ENCODE measurements at places on chromosomes 7 and 10. TPM values are rescaled to one million over a fixed set of nuclear protein-coding genes. Genes with fewer than 3 reads are reported as not detected.

The EIF4EBP2 gene
- total RNA-seq, result 21.4 TPM

The GHRHR gene
- not detected for total RNA-seq

DNA sequence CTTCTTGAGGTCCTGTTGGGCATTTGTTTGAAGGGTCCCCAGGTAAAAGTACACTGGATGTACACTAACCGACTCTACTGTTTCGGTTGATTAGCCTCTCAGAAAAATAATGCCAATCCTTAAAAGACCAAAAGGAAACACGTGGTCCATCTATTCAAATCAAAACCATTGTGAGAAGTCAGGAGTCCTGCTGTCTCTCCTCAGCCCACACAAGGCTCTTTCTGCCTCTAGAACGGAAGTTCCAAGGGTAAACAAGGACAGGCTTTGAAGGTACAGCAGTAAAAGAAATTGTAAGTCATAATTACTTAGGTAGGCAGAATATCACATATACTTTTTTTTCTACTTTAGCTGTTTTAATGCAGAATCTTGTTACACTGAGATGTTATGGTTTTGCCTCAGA lies 71.7 kb upstream of the TPK1 start:
- no peak for DNase-seq

- no peak for DNase-seq
Measured at GRCh38 chr10:122798704-122799231, 46.9 kb downstream of the CUZD1 start.

DNA sequence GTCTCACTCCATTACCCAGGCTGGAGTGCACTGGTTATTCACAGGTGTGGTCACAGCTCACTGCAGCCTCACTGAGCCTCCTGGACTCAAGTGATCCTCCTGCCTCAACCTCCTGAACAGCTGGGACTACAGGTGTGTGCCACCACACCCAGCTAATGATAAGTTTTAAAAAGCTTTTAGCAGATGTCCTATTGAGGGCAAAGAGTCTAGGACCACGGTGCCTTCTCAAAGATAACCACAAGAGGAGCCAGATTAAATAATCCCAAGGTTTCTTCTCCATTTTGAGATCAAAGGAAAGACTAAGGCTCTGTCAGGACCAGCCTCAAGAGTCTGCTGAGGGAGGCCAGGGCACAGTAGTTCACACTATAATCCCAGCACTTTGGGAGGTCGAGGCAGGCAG lies 4.7 kb downstream of the ATP5MF start:
- DNase-seq, result no peak

GRCh38 chr7:29843726-29844125 lies 37.4 kb downstream of the WIPF3 start:
- DNase-seq, result no peak

GRCh38 chr7:115177103-115177502 lies 255.2 kb downstream of the MDFIC start:
- DNase-seq, result no peak

GRCh38 chr7:155453296-155454182 lies 4.4 kb upstream of the EN2 start:
- no peak for DNase-seq

DNA sequence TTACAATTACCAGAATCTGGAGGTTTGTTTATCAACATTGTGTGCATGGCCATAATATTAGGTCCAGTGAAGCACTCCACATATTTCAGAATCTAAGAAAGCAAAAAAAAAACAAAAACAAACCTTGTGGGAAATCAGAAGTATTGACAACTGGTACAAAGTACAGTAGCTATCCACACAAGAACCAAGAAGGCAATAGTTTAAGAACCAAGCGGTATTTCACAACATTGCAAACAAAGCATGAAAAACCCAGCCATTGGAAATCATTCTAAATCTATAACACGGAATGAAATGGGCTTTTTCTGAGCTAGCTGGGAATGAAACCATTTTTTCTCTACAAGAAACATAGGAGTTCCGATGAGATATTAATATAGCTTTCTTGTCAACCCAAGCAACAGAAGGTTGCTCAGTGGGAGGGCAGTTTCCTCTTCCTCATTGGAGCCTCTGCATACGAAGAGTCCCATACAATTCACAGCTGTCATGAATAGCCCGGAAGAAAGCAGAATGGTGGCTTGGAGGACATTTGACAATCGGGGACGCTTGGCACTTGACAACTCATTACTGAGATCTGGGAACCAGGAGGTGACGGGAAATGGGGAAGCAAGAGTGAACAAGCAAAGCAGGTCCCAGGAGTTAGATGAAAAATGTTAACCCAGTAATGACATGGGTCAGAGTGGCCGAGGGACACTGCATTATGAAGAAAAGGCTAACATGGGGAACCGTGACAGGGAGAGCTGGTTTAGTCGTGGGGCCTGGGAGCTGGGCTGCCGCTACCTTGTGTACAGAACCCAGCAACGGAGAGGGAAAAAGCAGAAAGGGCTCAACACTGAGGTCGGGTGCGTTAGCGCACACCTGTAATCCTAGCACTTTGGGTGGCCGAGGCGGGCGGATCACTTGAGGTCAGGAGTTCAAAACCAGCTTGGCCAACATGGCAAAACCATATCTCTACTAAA lies 7.8 kb downstream of the PHYH start:
- DNase-seq, result no peak

GRCh38 chr7:7654964-7655715 lies 14.6 kb downstream of the UMAD1 start:
- no peak for DNase-seq

DNA sequence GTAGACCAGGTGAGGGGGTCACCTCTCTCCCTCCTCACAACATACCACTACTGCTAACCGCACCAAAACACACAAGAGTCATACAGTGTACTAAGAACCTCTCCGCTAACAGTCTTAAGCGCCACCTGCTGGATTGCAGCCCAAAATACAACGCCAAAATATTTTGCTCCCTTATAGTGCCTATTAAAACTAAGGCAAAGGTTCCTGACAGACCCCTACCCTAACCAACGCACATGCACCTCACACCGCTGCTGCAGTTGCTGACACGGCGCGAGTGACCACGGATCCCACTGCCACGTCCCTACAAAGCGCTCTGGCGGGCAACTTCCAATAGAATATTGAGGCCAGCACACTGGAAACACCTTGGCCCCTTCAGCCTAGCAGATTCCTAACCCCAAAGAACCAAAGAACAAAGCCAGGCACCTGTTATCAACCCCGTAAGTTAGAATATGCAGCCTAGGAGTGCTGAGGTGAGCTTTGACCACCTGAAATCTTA lies 563.6 kb upstream of the SEMA3D start:
- DNase-seq, result no peak

DNA sequence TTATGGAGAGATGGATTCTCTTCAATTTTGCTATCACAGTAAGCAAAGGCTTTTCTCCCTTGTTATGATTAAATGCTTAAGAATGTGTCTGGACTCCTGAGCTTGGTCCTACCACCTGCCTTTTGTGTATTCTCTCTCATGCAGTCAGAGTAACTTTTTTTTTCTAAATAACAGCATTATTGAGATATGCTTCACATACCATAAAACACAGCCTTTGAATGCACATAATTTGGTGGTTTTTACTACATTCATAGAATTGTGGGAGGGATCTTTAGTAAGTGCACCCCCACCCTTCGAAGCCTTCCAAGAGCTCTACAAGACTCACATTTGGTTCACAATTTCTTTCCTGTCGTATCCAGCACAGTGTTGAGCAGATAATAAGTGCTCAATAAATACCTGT lies 175.5 kb downstream of the ADAM12 start:
- DNase-seq, result no peak

Data from CD4-positive, alpha-beta T cell (primary cell).